Common myeloid progenitor, CD34-positive (primary cell): ENCODE measurements at places on chromosomes 4 and X.

DNA sequence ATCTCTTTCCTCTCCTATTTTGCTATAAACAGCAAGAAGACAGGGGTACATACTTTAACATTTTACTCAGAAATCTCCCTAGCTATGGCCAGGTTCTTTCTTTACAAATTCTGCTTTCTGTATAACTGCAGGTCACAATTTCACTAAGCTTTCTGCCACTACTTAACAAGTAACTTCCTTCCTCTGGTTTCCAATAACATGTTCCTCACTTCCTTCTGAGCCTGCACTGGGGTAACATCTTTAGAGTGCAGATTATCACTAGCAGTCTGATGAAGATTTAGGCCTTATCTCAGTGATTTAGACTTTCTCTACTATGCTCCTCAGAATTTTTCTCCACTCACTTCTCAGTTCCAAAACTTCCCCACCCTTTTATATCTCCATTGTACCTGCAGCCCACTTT lies 1930.5 kb upstream of the AGA start:
- no peak for DNase-seq

DNA sequence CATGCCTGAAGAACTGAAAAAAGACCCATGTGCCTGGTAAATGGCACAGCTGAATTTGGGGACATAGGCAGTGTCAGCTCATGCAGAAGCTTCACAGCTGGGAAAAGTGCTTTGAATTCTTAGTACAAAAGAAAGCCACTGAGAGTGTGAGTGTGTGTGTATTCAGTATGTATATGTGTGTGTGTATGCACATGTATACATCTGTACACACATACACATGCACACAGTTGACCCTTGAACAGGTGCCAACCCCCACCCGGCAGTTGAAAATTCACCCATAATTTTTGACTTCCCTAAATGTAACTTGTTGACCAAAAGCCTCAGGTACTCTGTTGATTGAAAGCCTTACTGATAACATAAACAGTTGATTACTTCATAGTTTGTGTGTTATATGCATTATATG lies 49.5 kb upstream of the ENPP6 start:
- DNase-seq, result no peak

- no peak for DNase-seq
Observed at GRCh38 chr4:77204621-77205020, 47.6 kb downstream of the CCNG2 start.

DNA sequence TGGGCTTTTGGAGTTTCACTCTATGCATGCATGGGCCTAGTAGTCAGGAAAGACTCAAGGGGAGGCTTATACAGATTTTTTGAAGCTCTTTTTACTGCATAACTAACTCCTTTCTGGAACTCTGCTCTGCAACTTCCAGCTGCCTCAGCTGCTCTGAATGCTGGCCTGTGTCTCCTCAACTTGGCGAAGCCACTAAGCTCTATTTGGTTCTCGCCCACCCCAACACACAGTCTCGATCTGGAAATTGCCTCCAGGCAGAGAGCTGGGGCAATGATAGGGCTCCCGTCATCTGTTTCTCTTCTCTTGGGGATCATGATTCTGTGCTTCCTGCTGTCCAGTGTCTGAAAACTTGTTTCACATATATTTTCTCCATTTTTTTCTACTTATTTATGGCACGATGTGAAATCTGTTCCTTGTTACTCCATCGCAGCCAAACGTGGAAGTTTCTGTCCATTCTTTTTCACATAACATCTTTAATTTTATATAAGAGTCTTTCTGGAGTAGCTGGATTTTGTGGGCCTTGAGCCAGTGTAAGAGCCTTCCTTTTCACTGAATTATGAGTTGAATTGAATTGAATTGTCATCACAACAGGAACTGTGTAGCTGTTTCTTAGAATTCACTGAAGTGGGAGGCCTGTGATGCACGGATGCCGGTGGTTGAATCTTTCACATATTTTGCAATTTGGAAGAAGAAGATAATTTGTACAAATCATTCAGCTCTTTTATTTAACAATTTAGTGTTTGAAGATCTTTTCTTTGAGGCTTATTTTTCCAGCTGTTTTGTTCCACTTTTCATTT lies 9.0 kb downstream of the ZNF275 start:
- no peak for DNase-seq
